ENCODE measurements at places on chromosomes 6 and 20.

- DNase-seq, result no peak
These were observed 29.1 kb upstream of the APCDD1L start for GRCh38 chr20:58544286-58544685.

GRCh38 chr6:156832669-156833068, 55.5 kb downstream of the ARID1B start:
- no peak for DNase-seq

DNA sequence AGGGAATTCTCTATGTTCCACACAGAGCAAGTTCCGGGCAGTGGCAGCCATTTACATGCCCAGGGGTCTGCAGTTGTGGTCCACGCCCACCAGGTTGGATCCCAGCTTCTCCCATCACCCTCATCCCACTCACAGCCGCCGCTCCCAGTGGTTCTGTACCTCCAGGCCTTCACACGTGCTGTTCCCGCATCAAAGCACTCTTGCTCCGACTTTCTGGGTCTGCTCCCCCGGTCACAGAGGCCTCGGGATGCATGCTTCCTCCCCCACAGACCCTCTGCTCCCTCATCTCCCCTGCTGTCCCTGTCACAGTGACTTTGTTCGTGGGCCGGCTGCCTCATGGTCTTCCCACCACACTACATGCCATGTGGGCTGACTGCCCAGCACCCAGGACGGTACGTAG, 332.5 kb downstream of the TAF4 start:
- no peak for DNase-seq

- DNase-seq, result no peak
These were observed 26.2 kb downstream of the FOXF2 start for GRCh38 chr6:1415416-1416063.

GRCh38 chr20:57777911-57778310, 68.1 kb upstream of the PMEPA1 start:
- DNase-seq, result no peak

DNA sequence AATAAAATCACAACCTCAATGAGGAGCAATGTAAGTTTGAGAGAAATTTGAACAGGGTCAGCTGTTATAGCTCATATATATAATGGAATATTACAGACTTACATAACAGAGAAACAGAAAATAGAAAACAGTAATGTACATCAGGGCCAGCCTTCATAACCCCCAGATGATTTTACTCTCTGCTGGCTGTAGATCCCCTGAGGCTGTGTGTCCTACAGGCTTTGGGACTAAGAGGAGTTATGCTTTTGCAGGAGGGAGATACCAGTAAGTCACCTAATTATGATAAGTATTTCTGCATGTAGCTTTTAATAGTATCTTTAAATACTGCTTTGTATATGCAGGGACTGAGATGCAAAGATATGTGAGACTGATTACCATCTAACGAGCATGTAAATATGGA, 105.8 kb upstream of the ASCC3 start:
- no peak for DNase-seq

- no peak for DNase-seq
These were observed 9.4 kb upstream of the HDDC2 start for GRCh38 chr6:125310994-125311649.

DNA sequence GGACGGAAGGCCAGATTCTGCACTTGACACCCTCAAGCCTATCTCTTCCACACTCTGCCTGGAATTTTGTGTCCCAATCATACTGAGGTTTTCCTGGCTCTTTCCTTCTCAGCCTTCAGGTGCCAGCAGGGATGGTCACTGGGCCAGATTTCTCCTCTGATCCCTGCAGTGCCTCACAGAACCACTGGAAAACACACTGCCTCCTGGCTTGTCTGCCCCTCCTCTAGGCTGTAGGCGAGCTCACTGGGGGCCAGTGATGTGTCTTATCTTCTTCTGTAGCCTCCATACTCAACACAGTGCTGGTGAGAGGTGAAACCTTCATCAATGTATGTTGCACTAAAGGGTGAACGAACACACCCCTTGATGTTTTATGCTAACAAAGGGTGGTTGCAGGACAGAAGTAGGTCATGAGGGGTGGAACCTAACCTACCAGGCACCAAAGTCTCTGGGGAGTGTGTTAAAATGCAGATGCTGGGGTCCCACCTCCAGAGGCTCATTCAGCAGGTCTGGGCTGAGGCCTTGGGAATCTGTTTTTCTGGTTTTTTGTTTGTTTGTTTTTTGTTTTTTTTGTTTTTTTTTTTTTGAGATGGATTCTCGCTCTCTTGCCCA, 80.3 kb downstream of the CDH26 start:
- DNase-seq, result no peak

DNA sequence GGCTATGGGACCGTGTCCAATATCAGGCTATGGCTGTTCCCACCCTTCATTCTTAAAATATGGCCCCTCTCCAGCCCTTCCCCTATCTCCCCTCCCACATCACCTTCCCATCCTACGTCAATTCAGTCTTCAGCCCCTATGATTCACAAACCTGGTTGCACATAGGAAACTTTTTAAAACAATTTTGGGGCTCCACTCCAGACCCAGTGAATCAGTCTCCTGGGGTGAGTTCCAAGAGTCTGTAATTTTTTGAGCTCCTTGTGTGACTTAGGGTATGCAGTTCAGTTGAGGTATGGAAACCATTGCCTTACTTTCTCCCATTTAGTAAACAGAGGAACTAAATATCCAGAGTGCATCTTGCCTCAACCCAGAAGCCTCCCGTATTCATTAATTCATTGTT, 5.5 kb downstream of the HNF4A start:
- no peak for DNase-seq

DNA sequence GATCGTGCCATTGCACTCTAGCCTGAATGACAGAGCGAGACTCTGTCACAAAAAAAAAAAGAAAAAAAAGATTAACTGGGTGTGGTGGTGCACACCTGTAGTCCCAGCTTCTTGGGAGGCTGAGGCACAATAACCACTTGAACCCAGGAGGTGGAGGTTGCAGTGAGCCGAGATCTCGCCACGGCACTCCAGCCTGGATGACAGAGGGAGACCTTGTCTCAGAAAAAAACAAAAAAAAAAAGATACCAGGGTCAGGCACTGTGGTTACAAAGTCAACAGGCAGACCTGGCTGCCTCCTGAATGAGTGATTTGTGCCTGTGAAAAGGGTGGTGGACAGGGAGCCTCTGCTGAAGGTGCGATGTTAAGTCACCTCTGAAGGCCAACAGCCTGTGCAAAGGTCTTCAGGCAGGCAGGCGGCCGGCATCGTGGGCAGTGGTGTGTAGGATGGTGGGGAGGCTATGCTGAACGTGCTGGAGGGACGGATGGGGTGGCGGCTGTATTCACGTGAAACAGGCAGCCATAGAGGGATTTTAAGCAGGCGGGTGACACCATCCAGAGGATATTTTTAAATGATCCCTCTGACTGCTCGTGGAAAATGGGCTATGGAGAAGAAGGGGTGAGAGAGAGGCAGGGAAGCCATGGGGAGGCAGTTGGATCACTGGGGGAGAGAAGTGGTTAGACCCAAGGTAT, 41.4 kb downstream of the NOL4L start:
- DNase-seq, result no peak

- no peak for DNase-seq
These were observed 40.9 kb downstream of the DSTN start for GRCh38 chr20:17610566-17611289.

- DNase-seq, result no peak
These were observed 33.5 kb upstream of the EPB41L1 start for GRCh38 chr20:36120991-36121390.

GRCh38 chr20:19809505-19809904, 51.4 kb downstream of the RIN2 start:
- no peak for DNase-seq

GRCh38 chr20:40993794-40994540, 34.7 kb upstream of the TOP1 start:
- no peak for DNase-seq

GRCh38 chr20:40959325-40960092, 69.1 kb upstream of the TOP1 start:
- no peak for DNase-seq

DNA sequence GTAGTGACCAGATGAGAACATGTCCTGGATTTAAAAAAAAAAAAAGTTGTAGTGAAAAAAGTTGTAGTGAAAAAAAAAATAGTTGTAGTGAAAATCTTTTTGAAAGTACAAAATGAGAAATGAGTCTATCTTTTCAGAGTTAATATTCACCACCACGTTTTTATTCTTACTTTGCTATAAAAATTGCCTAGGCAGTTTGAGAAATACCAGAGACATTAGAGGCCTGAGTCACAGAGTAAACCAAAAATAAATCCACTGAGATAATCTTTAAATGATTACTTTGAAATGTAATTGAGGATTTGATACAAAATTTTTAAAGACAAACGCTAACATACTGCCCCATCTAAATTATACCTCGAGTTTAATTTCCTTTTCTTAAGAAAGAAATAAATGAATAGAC, 101.2 kb upstream of the TIAM2 start:
- DNase-seq, result no peak

- no peak for DNase-seq
These were observed 418.3 kb upstream of the POU3F2 start for GRCh38 chr6:98416027-98416426.

DNA sequence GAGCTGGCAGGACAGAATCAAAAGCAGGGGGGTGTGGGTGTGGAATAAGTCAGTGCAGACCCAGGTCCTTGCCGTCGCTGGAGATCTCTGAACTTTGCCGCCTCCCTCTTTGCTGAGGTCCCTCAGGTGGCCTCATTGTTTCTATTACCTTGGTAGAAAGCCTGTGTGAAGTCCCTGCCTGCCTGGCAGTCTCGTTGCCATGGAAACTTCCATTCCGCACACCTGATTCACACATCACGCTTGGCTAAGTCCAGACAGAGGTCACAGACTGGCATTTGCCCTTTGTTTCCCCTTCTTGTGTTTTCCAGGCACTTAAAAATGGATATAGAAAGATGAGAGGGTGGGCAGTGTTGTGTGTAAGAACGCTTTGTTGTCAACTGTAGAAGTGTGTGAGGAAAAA, 260.6 kb downstream of the PRL start:
- no peak for DNase-seq

DNA sequence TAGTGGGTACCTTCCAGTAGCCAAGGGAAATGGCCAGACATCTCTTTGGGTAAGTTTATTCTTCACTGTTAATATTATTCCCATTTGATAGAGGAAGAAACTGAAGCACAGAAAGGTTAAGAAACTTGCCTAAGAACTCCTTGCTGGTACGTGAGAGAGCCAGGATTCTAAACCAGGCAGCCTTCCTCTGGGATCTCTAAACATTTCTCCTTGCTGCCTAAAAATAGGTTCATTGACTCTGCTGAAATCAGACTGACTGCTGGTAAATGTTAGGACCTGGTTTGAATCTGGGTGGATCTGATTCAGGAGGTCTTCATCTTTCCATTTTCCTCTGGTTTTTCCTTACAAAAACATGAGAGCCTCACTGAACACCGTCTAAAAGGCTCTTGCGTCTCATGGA, 186.9 kb downstream of the AIG1 start:
- DNase-seq, result no peak

DNA sequence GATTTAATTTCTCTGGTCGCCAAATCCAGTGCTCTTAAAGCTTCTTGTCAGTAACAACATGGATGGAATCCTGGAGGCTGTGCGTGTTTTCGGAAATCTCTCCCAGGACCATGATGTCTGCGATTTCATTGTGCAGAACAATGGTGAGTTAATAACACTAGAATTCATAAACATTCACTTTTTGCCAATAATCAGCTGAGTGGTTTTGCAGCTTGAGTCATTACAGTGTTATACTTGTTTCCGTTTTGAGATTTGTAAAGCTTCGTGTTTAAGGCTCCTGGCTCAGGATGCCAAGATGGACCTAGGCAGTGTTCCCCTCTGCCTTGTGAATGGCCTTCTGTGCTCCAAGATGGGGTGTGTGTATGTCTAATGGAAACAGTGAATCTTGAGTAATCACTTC, 113.8 kb downstream of the ARMC2 start:
- DNase-seq, result no peak

- DNase-seq, result no peak
These were observed 96.7 kb downstream of the L3MBTL3 start for GRCh38 chr6:130115036-130115435.

DNA sequence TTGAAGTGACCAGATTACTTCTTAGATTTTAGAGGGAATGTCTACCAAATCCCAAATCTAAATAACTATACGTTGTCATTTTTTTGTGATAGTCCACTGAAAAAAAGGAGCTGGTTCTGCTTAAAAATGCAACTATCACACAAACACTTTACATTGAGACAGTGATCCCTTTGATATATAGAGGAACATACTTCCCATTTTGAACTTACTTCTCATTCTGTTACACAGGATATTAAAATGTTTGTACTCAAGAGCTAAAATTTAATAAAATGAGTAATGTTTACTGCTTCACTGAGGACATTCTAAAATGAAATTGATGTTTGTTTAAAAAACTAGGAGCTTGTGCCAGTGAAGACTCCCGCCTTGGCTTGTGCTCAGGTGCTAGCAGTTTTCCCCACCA, 174.1 kb downstream of the CARMIL1 start:
- no peak for DNase-seq

- DNase-seq, result no peak
These were observed 215.8 kb upstream of the CITED2 start for GRCh38 chr6:139590206-139590605.

DNA sequence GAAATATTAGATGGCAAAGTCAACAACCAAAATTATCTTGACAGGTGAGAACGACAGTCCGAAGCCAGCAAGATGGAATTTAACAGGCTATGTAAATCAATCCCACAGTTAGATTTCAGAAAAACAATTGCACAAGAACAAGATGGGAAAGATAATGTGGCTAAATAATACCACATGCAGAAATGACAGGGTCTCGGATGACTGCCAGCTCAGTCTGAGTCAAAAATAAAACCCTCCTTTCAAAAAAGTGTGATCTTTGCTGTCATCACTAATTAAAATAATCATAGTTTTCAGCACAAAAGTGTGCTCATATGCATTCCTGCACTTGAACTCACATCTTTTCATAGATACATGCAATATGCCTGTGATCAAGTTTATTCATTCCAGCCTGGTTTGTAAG, 25.9 kb downstream of the FOXQ1 start:
- no peak for DNase-seq

- DNase-seq, result no peak
These were observed 19.2 kb downstream of the JAG1 start for GRCh38 chr20:10654630-10655029.

DNA sequence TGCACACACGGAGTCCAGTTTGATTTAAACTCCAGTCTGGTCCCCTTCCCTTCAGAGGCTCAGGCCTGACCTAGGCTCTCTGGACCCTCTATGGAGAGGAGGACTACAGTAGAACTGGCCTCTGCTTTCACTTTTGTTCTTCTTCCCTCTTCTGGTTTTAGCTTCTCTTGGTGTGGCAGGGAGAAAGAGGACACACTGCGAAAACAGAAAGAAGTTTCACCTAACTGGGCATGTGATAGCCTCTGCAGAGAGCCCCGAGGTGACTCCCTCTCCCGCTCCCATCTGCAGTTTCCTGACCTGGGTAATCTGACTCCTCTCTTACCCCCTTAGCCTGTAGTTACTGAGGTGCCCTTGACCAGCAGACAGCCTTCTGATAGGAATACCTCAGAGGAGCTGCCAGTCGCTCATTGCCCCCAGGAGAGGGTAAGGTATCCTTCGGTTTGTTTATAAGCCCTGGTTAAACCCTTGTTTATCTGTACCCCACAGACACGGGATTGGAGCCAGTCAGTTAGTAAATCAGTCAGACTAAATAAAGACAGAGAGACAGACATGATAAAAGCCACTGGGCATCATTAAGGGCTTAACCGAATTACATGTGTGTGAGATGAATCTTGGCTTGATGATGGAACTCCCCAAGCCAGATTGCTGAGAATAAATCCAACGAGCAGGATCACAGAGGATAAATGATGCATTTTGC, 12.0 kb upstream of the DTNBP1 start:
- DNase-seq, result no peak
